Heart left ventricle (tissue), 16 donors: ENCODE measurements at places on chromosomes 11 and 22. TPM values are rescaled to one million over a fixed set of nuclear protein-coding genes. Genes with fewer than 3 reads are reported as not detected.

Gene CECR2
- polyA plus RNA-seq, result 3.8 TPM

Gene F2
- polyA plus RNA-seq, result 0.08 TPM

Gene GLYAT
- not detected for polyA plus RNA-seq

GRCh38 chr11:42169191-42169590 is 709.7 kb upstream of the LRRC4C start:
- no peaks in the 10 kb centered on the region for H3K27me3 ChIP-seq
- no peaks in the 10 kb centered on the region for H3K4me1 ChIP-seq
- no peak for DNase-seq
- H3K36me3 ChIP-seq, result no peaks in the 10 kb centered on the region
- H3K27ac ChIP-seq, result no peak overlapping the region

- H3K4me1 ChIP-seq, result peaks cover 46% of the 10 kb centered on the region
- peak overlapping the region; percentile 71 for H3K27ac ChIP-seq
- no peaks in the 10 kb centered on the region for H3K27me3 ChIP-seq
- H3K36me3 ChIP-seq, result no peaks in the 10 kb centered on the region
- peak overlapping the region; percentile 91 for H3K4me3 ChIP-seq
- DNase-seq, result peak; percentile 73
Observed at GRCh38 chr11:126355926-126356897, 726 bp downstream of the ST3GAL4 start.

- no peak overlapping the region for H3K27ac ChIP-seq
- no peak overlapping the region for H3K4me3 ChIP-seq
- no peaks in the 10 kb centered on the region for H3K36me3 ChIP-seq
- DNase-seq, result no peak
Observed at GRCh38 chr11:72263361-72263760, 19.4 kb upstream of the PHOX2A start.

DNA sequence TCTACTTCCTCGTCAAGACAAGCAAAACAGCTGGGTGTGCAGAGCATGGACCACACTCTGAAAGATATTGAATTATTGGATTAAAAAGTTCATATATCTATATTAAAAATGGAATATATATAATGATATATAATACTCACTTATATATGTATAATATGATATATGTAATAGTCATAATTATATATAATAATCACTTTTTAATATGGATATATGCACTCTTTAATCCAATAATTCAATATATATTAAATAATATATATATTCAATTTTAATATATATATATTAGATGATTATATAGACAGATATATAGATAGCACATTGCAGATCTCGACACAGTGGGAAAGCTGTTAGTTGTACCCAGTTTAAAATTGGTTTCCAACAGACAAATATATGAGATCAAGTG is 182.1 kb upstream of the CARD18 start:
- H3K27me3 ChIP-seq, result no peaks in the 10 kb centered on the region
- no peaks in the 10 kb centered on the region for H3K36me3 ChIP-seq
- no peak for DNase-seq
- H3K4me1 ChIP-seq, result no peaks in the 10 kb centered on the region
- no peak overlapping the region for H3K27ac ChIP-seq

- H3K4me3 ChIP-seq, result no peak overlapping the region
- H3K4me1 ChIP-seq, result no peaks in the 10 kb centered on the region
- no peak for DNase-seq
- no peak overlapping the region for H3K27ac ChIP-seq
Observed at GRCh38 chr11:80103142-80103859, 662.5 kb upstream of the TENM4 start.

DNA sequence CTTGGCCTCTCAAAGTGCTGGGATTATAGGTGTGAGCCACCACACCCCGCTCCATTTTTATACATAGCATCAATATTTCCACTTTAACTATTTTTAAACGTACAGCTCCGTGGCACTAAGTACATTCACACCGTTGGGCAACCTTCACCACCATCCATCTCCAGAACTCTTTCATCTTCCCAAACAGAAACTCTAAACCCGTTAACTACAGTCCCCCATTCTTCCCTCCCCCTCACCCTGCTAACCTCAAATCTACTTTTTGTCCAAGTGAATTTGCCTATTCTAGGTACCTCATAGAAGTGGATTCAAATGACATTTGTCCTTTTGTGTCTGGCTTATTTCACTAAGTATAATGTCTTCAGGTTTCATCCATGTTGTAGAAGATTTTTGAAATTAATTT is 3.4 kb downstream of the IGLL1 start:
- no peak for DNase-seq
- H3K4me1 ChIP-seq, result no peaks in the 10 kb centered on the region
- H3K27ac ChIP-seq, result no peak overlapping the region
- H3K4me3 ChIP-seq, result no peak overlapping the region
- H3K27me3 ChIP-seq, result no peaks in the 10 kb centered on the region

GRCh38 chr11:28460348-28460747 is 352.2 kb downstream of the METTL15 start:
- H3K27me3 ChIP-seq, result no peaks in the 10 kb centered on the region
- no peak overlapping the region for H3K4me3 ChIP-seq
- H3K36me3 ChIP-seq, result no peaks in the 10 kb centered on the region
- no peak overlapping the region for H3K27ac ChIP-seq

- no peaks in the 10 kb centered on the region for H3K4me1 ChIP-seq
- no peak for DNase-seq
- no peaks in the 10 kb centered on the region for H3K36me3 ChIP-seq
- H3K4me3 ChIP-seq, result no peak overlapping the region
Observed at GRCh38 chr11:1221848-1222311, 986 bp upstream of the MUC5B start.

GRCh38 chr11:115352805-115353485 is 151.3 kb downstream of the CADM1 start:
- H3K36me3 ChIP-seq, result no peaks in the 10 kb centered on the region
- H3K4me1 ChIP-seq, result no peaks in the 10 kb centered on the region
- DNase-seq, result no peak
- H3K4me3 ChIP-seq, result no peak overlapping the region

GRCh38 chr11:26188554-26188953 is 143.4 kb upstream of the ANO3 start:
- H3K36me3 ChIP-seq, result no peaks in the 10 kb centered on the region
- no peak for DNase-seq
- no peaks in the 10 kb centered on the region for H3K27me3 ChIP-seq

DNA sequence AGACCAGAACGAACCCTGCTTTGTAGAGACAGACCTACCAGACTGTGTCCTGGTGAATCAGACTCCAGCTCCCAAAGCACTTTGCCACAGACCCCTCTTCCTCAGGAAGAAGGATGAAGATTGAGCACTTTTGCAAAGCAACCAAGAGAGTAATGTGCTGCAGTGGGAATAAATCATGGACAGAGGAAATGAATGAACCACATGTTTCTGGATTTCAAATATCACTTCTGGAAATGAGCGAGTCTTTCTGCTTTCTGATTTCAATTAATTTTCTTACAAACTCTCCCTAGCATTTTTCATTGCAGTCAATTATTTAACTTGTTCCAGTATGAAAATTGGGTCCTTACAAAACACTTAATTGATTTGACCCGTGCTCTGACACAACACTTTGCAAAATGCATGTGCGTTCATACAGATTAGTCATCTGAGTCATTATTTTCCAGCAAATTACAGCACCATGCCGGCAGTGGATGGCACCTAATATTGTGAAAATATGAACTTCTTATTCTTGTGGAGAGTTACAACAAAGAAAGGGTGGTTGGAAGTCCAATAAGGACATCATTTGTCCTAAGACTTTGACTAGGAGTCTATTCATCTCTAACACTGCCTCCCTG is 315.9 kb upstream of the CCDC90B start:
- no peaks in the 10 kb centered on the region for H3K4me1 ChIP-seq
- no peaks in the 10 kb centered on the region for H3K27me3 ChIP-seq
- no peak overlapping the region for H3K4me3 ChIP-seq
- no peaks in the 10 kb centered on the region for H3K36me3 ChIP-seq
- H3K27ac ChIP-seq, result no peak overlapping the region

- no peak overlapping the region for H3K27ac ChIP-seq
- H3K4me1 ChIP-seq, result no peaks in the 10 kb centered on the region
- DNase-seq, result no peak
- H3K4me3 ChIP-seq, result no peak overlapping the region
- H3K36me3 ChIP-seq, result no peaks in the 10 kb centered on the region
Observed at GRCh38 chr11:96964661-96965060, 574.8 kb downstream of the JRKL start.

GRCh38 chr11:83011333-83012167 is 60.1 kb downstream of the RAB30 start:
- H3K4me3 ChIP-seq, result no peak overlapping the region
- H3K27me3 ChIP-seq, result no peaks in the 10 kb centered on the region
- peaks cover 40% of the 10 kb centered on the region for H3K4me1 ChIP-seq
- no peaks in the 10 kb centered on the region for H3K36me3 ChIP-seq
- peak overlapping the region; percentile 7 for H3K27ac ChIP-seq

GRCh38 chr22:19429950-19430889 is 1.3 kb downstream of the HIRA start:
- H3K4me3 ChIP-seq, result peak overlapping the region; percentile 77
- H3K36me3 ChIP-seq, result peaks cover 15% of the 10 kb centered on the region
- peak overlapping the region; percentile 70 for H3K27ac ChIP-seq
- H3K27me3 ChIP-seq, result no peaks in the 10 kb centered on the region
- H3K4me1 ChIP-seq, result peaks cover 7% of the 10 kb centered on the region
